ENCODE measurements at places on chromosomes 5 and 9. TPM values are rescaled to one million over a fixed set of nuclear protein-coding genes. Genes with fewer than 3 reads are reported as not detected.

The TRPM6 gene
- total RNA-seq = 1.6 TPM

The RASGRF2 gene
- total RNA-seq = 12.2 TPM

The PCA3 gene
- total RNA-seq = 0.82 TPM

The IL13 gene
- total RNA-seq = not detected

The LCN9 gene
- total RNA-seq = not detected

The SLC6A19 gene
- not detected for total RNA-seq
